ENCODE measurements at places on chromosomes 2 and 18. TPM values are rescaled to one million over a fixed set of nuclear protein-coding genes. Genes with fewer than 3 reads are reported as not detected.
A peak's percentile ranks its signal among the peaks of the same experiment; 100 is the strongest.

INPP5D gene
- 7.1 TPM for total RNA-seq

ASXL3 gene
- 1.3 TPM for total RNA-seq

TUBA4B gene
- total RNA-seq = not detected

TLX2 gene
- total RNA-seq = 0.17 TPM

ABCG8 gene
- not detected for total RNA-seq

TAF4B gene
- 19.8 TPM for total RNA-seq

DSG1 gene
- total RNA-seq = not detected

LOXL3 gene
- total RNA-seq = 22.4 TPM

COLEC11 gene
- 0.47 TPM for total RNA-seq

GRCh38 chr2:176398243-176399073 lies 129.2 kb downstream of the MTX2 start:
- H3K27ac ChIP-seq = no peak overlapping the region
- no peak overlapping the region for H3K4me3 ChIP-seq
- H3K4me1 ChIP-seq = no peaks in the 10 kb centered on the region
- no peaks in the 10 kb centered on the region for H3K36me3 ChIP-seq
- no peaks in the 10 kb centered on the region for H3K27me3 ChIP-seq

DNA sequence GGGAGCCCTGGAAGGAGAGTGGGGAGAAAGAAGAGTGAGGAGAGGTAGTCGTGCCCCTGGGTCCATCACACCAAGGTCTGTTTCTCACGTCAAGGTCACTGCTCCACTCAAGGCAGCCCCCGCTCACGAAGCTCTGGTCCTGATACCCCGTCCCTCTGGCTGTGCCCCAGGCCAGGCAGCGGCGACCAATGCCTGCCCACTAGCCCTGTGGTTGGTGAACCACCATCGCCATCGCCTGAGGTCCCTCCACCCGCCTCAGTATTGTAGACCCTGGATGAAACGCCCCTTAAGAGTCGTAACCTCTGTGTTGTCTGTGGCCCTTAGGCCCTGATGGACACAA lies 378.3 kb upstream of the MYT1L start:
- no peak overlapping the region for H3K27ac ChIP-seq
- H3K4me1 ChIP-seq = peaks cover 15% of the 10 kb centered on the region
- no peak for DNase-seq
- no peaks in the 10 kb centered on the region for H3K27me3 ChIP-seq
- no peak overlapping the region for H3K4me3 ChIP-seq

- no peak overlapping the region for H3K4me3 ChIP-seq
- no peaks in the 10 kb centered on the region for H3K4me1 ChIP-seq
- no peaks in the 10 kb centered on the region for H3K27me3 ChIP-seq
- H3K36me3 ChIP-seq = no peaks in the 10 kb centered on the region
Observed at GRCh38 chr2:143056550-143056949, 72.7 kb upstream of the ARHGAP15 start.

- no peaks in the 10 kb centered on the region for H3K27me3 ChIP-seq
- H3K4me1 ChIP-seq = no peaks in the 10 kb centered on the region
- H3K4me3 ChIP-seq = no peak overlapping the region
Observed at GRCh38 chr2:143732871-143733270, 603.7 kb downstream of the ARHGAP15 start.

GRCh38 chr2:85953476-85953875 lies 64.7 kb upstream of the ST3GAL5 start:
- no peak for DNase-seq
- H3K36me3 ChIP-seq = no peaks in the 10 kb centered on the region
- no peak overlapping the region for H3K27ac ChIP-seq
- H3K27me3 ChIP-seq = no peaks in the 10 kb centered on the region
- H3K4me1 ChIP-seq = peaks cover 6% of the 10 kb centered on the region
- H3K4me3 ChIP-seq = no peak overlapping the region

DNA sequence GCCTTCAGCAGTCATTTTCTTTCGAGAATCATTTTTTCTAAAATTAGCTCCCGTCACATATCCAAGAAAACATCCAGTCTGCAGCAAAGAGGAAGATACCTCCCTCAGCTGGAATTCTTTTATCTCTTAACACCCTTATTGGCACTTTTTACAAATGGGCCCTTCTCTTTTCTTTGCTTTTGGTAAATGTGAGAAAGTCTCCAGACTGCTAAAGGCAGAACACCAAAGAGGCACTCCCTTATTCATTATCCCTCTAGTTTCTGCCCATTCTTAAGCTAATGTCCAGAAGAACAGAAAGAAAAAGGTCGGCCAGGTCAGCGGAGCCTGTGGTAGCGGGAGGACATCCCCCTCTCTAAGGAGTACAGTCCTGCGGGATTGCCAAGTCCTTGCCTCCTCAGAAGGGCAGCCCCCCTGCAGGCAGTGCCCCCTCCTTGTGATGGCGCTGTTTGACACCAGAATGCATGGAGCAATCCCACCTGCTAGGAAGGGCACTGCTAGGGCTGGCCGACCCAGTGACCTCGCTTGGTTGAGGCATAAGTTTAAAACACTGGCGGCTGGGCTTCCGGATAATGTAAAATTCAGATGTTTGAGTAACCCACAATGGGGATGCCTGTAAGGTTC lies 34.0 kb downstream of the ST6GAL2 start:
- no peak overlapping the region for H3K4me3 ChIP-seq
- no peaks in the 10 kb centered on the region for H3K27me3 ChIP-seq
- peak; percentile 65 for DNase-seq
- no peaks in the 10 kb centered on the region for H3K36me3 ChIP-seq

DNA sequence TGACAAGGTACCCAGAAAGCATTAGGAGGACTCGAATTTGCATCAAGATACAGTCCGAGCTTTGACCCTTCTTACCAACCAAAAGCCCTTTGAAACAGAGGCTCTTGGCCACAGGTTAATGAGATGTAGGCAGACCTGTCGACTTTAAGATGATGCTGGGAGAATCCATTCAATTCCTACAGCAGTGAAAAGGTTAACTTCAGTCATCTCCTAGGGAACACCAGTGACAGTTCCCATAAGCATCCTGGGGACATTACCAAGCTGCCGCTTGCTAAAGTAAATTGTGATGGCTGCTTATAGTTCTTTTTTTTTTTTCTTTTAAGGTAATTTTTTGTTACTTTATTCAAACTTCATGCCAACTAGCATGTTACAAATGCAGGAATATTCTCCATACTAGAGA lies 379.3 kb downstream of the SOX11 start:
- peaks cover 31% of the 10 kb centered on the region for H3K4me1 ChIP-seq
- H3K27me3 ChIP-seq = no peaks in the 10 kb centered on the region
- no peak overlapping the region for H3K4me3 ChIP-seq
- H3K36me3 ChIP-seq = no peaks in the 10 kb centered on the region
- DNase-seq = no peak
- no peak overlapping the region for H3K27ac ChIP-seq

- H3K36me3 ChIP-seq = no peaks in the 10 kb centered on the region
- H3K27ac ChIP-seq = no peak overlapping the region
- peaks cover 5% of the 10 kb centered on the region for H3K4me1 ChIP-seq
- no peaks in the 10 kb centered on the region for H3K27me3 ChIP-seq
Observed at GRCh38 chr2:235640926-235641723, 147.3 kb downstream of the AGAP1 start.

DNA sequence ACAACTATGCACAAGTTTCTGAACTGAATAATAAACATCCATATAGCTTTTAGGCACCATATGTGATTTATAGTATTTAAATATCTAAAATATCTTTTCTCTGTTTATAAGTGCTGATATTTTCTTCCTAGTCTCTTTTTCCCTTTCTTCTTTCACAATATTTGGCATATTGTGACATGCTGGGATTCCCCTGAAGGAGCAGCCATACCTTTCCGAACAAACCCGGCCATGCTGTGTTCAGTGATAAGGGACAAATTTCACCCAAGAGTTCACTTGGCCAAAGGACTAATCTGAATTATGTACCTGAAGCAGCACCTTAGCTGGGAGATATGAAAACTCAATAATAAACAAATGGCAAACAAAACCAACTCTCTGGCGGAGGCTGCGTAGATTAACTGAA lies 250.8 kb downstream of the RDH14 start:
- no peaks in the 10 kb centered on the region for H3K36me3 ChIP-seq
- no peaks in the 10 kb centered on the region for H3K4me1 ChIP-seq
- H3K27ac ChIP-seq = no peak overlapping the region

GRCh38 chr2:121211251-121211650 lies 73.8 kb downstream of the TFCP2L1 start:
- H3K27ac ChIP-seq = no peak overlapping the region
- no peak for DNase-seq
- H3K36me3 ChIP-seq = no peaks in the 10 kb centered on the region
- no peaks in the 10 kb centered on the region for H3K27me3 ChIP-seq
- H3K4me1 ChIP-seq = no peaks in the 10 kb centered on the region

DNA sequence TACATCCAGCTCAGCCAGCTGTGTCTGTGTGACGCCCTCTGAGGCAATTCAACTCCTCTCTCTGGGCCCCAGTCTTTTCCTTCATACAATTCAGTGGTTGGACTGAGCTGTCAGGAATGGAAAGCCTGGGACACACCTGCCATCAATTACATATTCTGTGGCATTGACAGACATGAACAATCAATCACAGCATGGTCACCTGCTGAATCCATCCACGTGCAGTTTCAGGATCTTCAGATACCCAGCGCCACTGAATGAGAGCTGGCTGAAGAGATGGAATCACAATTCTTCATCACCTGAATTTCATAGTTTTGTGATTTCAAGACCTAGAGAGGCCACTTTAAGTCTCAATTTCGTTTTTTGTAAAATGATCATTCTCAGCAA lies 5.1 kb downstream of the ADRA2B start:
- no peak for DNase-seq
- H3K4me3 ChIP-seq = no peak overlapping the region
- peaks cover 31% of the 10 kb centered on the region for H3K4me1 ChIP-seq

- H3K4me3 ChIP-seq = no peak overlapping the region
- no peaks in the 10 kb centered on the region for H3K27me3 ChIP-seq
- H3K36me3 ChIP-seq = no peaks in the 10 kb centered on the region
- H3K27ac ChIP-seq = no peak overlapping the region
- DNase-seq = no peak
- no peaks in the 10 kb centered on the region for H3K4me1 ChIP-seq
Observed at GRCh38 chr2:185507719-185508118, 230.9 kb upstream of the FSIP2 start.

DNA sequence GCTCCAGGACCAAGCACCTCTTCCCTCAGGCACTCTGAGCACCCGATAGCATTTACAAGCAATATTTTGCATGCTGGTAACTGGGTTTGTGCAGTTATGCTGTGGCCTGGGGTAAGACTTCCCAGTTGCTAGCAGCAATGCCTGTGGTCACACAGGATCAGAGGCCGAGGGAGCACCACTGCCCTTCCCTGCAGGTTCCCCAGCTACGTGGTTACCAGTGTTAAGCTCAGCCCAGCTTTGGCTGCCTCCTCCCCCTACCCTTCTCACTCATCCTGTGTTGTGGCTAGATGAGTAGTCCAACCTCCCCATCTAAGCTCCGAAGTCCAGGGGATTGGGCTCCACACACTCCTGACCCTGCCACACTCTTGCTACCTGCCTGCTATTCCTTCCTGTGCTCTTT lies 141.1 kb downstream of the CELF4 start:
- H3K4me3 ChIP-seq = no peak overlapping the region
- H3K27ac ChIP-seq = no peak overlapping the region
- no peaks in the 10 kb centered on the region for H3K36me3 ChIP-seq
- no peaks in the 10 kb centered on the region for H3K27me3 ChIP-seq

GRCh38 chr2:215635788-215636139 lies 199.9 kb upstream of the FN1 start:
- H3K4me3 ChIP-seq = no peak overlapping the region
- DNase-seq = no peak
- no peaks in the 10 kb centered on the region for H3K27me3 ChIP-seq
- H3K4me1 ChIP-seq = no peaks in the 10 kb centered on the region
- H3K27ac ChIP-seq = no peak overlapping the region

DNA sequence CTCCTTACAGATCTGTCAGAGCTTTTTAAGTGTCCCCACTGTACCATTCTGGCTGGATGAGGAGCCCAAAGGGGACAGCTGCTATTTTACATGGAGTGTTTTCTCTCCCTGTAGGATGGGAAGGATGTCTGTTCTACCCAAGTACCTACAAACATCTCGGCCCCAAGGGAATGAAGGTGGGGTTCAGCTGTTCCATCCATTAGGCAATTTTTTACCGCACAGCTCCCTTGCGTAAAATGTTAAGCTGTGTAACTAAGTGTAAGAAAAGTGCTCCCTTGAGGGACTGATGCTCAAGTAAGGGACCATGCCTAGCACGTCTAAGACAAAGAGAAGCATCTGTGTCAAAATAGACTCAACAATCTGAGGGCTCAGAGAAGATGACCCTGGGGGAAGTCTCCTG lies 180.3 kb downstream of the MYO5B start:
- no peaks in the 10 kb centered on the region for H3K27me3 ChIP-seq
- H3K4me1 ChIP-seq = no peaks in the 10 kb centered on the region
- no peak overlapping the region for H3K27ac ChIP-seq

DNA sequence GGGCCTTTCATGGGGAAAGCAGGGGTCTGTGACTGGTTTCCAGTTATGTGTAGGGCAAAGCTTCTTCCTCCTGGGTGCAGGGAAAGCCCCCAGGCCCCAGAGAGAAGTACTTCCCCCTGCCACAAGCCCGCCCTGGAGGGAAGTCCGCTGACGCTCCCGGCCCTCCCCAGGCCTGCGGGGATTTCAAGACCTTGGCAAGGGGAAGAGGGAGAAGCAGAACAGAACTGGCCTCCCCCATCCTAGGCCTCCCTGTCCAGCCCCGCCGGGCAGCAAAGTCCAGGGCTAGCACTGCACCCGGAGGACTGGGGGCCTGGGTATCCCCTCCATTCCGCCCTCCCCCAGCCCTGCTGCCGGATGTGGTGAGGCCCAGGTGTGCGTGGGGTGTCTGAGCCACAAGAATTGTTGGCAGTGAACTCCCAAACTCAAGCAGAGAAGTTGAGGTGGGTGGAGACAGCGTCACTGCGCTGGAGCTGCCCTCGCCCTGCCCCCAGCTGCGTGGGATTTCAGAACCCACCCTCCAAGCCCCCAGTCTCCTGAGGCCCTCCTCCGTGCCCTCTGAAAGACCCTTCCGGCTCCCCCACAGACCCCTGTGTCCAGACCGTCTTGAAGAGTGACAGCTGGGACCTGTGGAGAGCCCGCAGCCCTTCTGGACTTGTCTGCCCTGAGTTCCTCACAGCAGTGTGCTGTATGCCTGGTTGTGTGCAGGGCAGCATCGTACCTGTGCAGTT lies 1.1 kb upstream of the DUSP2 start:
- no peaks in the 10 kb centered on the region for H3K36me3 ChIP-seq
- DNase-seq = no peak
- H3K27me3 ChIP-seq = peaks cover 30% of the 10 kb centered on the region
- H3K4me1 ChIP-seq = peaks cover 42% of the 10 kb centered on the region
- H3K4me3 ChIP-seq = no peak overlapping the region
